AG04449 (cell line): ENCODE measurements at places on chromosomes 2 and 18.

- no peak for DNase-seq
Observed at GRCh38 chr2:135762022-135762421, 20.4 kb downstream of the UBXN4 start.

GRCh38 chr18:49175476-49175875 is 224.7 kb upstream of the SMAD7 start:
- no peak for DNase-seq

- DNase-seq, result no peak
Observed at GRCh38 chr2:96538487-96539214, 2.1 kb downstream of the ARID5A start.

DNA sequence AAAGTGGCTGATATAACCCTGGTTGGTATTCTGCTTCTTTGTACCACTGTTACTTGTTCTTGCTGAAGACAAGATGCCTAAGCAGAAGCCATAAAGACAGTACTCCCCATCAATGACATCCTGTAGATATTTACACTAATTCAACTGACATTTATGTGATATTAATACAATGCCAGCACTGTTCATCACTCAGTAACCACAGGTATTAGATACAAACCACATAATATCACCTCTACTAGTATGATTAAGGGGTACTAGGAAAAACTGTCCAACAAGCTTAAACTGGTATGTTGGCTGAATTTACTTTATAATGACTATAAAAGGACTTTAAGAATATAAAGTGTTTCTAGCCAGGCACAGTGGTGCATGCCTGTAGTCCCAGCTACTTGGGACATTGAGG is 65.8 kb downstream of the RTN4 start:
- no peak for DNase-seq

GRCh38 chr2:152473151-152473857 is 138.3 kb downstream of the FMNL2 start:
- DNase-seq, result no peak

DNA sequence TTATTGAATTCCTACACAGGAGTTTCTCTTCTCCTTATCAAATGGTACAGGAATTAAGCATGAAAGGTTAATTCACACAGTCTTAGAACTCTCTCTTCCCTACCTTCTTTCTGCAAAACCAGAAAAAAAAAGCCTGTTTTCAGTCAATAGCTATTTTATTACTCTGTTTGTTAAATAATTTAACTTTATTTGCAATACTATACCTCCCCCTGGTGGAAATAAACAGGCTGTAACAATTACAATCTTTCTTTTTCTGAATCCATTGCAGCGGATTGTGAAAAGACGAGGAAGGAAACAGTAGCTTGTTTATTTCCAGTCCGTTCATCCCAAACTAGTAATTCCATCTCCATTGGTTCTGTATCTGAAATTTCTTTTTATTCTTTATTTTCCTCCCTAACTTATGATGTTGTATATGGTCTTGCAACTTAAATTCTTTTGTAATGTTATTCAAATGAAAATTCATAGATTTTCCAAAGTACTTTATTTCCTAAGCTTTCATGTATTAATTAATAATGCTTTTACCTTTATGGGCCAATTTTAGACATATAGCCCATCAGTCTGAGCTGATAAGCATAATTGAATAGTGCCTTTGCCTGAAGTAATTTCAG is 165.2 kb downstream of the SH3BP4 start:
- no peak for DNase-seq

DNA sequence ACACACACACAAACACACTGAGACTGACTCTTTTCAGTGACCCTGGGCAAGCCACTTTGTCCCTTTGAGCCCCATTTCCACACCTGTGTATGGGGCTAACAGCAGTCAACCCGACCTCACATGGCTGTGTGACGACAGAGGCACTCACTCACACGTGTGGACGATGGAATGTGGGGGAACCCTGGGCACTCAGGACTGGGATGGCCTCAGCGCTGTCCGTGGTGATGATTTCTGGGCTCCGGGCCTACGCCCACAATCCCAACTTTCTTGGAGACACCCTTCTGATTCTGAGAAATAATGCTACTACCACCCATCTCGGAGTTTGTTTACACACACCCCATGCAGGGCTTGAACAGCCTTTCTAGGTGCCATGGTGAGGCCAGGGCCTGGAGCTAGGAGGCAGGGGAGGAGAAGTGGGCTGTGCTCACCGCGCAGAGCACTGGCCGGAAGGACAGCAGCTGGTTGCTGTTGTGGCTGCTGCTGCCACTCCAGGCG is 1.5 kb downstream of the CRYBA2 start:
- no peak for DNase-seq

DNA sequence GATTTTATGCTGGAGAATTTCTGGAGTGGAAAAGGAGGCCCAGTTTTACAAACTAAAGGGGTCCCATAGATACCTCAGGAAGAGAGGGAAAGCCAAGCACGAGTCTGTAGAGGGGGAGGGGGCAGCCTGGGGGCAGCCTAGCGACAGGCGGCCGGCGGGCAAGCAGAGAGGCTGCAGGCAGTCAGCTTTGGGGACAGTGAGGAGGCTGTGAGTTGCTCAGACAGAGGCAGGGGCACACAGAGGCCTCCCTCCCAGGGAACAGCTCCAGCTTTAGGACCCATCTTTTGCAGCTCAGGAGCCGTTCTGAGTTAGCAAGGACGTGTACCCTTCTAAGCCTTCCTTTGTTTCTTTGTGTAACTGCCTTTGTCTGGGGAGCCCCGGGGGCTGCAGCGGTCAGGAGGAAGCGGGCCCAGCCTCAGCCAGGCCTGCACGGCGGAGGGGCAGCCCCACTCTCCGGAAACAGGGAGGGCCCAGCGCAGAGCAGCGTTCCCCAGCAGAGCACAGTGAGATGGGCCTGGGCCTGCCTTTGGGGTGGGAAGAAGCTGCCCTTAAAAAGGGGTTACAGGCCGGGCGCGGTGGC is 41.1 kb upstream of the RALBP1 start:
- DNase-seq, result no peak

GRCh38 chr2:177235855-177236437 is 23.4 kb downstream of the HNRNPA3 start:
- no peak for DNase-seq

DNA sequence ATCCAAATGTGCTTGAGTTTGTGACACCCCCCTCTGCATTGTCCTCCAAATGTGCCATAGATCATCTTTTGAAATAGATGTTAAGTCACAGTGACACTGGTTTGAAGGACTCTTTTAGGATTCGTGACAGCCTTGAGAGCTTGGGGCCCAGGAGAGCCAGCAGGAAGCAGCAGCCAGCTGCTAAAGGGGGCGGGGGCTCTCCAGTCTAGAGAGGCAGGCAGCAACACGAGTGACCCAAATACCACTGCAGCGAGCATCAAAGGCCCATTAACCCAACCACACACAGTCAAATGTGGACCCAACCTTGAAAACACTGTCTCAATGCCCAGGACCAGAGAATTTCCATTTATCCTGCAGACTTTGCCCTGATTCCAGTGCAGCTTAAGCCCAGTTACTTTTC is 75.6 kb downstream of the ZBTB7C start:
- no peak for DNase-seq

- no peak for DNase-seq
Observed at GRCh38 chr2:27810455-27810854, 38.9 kb downstream of the MRPL33 start.

DNA sequence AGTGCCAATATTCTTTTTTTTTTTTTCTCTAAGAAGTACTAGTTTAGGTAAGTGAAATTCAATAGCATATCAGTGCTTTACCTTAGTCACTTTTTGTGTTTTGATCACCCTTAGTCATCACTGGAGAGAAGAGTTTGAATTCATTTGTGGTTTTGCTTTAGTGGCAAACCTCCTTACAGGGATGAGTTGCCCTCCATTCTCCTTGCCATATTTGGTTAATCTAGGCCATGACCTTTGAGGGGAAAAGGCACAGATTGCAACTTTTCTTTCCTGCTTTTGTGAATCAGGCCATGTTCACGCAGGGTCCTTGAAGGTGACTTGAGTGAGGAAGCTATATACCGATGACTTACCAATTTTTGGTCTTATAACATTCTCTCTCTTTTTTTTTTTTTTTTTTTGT is 34.4 kb downstream of the PLEKHA3 start:
- no peak for DNase-seq
